Stimulated activated CD4-positive, alpha-beta T cell treated with anti-CD3 and anti-CD28 coated beads, Interleukin-1b, Interleukin-23, amount 100 ng/mL, for 24 hours (primary cell): ENCODE measurements at places on chromosomes 3 and 15.

- no peak for DNase-seq
These were observed 345.1 kb downstream of the IL5RA start for GRCh38 chr3:2765002-2765579.

DNA sequence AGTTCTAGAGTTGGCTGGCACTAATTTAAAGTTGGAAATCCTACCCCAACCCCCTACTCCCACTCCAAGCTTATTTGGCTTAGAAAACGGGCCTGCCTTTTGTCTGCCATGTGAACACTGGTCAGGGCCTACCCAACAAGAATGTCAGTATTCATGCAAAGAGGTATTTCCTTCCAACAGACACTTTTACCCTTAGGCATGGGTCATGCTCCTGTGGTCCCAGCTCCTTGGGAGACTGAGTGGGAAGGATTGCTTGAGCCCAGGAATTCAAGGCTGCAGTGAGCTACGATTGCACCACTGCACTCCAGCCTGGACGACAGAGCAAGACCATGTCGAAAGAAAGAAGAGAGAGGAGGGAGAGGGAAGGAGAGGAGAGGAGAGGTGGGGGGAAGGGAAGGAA is 137.5 kb upstream of the LRTM1 start:
- DNase-seq = no peak

DNA sequence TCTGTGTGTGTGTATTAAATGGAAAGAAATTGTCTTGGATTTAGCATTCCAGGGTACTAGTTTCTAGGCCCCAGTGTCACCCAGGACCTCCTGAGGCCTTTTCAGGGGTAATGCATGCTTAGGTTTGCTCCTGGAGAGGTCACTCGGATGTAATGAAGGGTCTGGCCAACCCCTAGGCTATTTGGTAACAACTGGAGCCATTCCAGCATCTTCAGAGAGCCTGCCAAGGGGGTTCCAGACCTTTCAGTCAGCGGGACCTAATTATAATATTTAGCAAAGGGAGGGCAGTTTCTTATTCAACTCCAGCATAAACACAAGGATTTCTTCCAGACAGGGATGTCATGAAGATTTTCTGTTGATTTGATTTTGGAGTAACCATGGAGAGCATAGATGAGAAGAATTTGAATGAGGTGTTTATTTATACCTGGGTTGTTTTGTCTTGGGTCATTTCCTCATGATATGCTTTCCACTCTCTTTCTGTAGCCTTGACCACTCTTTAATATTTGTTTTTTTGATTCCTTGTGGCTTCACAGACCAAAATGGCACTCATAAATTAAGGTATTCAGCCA is 17.4 kb downstream of the KAT2B start:
- DNase-seq = no peak

DNA sequence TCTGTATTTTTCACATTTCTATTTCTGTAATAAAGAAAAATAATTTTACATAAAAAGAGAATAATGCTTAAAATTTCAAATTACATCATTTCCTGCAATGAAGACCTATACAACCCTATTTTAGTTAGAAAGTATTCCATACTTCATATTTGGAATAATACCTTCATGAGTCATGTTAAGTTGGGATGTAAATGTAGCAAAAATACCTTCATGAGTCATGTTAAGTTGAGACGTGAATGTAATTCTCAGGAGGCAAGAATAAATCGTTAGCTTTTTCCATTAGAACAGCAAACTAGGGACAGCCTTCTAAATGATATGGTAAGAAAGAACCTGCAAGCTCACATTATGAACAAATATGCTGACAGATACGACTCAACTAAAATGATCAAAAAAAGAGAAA is 91.9 kb downstream of the NAALADL2 start:
- DNase-seq = no peak

- no peak for DNase-seq
These were observed 334.0 kb upstream of the KCNMB2 start for GRCh38 chr3:178202194-178202593.

DNA sequence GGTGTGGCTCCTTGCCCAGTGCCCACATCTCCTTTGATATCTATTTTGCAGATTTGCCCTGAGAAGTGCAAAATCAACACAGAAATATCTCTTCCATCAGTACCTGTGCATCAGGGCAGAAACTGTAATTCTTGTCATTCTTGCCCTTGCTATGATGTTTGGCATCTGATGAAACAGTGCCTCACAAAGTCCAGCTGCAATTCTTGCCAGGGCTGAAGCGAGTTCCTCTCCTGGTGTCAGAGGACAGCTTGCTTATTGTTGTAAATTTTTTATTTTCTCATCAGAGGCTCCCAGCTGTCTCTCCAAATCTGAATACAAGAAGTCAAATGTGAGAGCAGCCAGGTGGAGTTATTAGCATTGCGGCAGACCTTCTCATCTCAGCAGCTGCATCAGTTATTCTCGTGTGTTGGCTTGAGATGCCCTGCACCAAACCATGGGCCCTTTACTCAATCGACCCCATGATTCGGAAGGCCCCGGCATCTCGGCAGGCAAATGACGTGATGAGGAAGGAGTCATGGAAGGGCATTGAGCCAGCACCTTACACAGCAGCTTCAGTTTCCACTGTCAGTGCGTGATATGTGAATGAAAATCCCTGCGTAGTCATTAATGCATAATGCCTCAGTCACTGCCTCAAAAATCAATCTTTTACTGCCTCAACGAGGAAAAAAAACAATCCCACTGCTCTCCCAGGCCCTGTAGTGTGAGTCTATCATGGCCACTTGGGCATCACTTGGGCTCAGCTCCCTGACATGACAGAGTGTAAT is 93.4 kb downstream of the CCNL1 start:
- DNase-seq = no peak

DNA sequence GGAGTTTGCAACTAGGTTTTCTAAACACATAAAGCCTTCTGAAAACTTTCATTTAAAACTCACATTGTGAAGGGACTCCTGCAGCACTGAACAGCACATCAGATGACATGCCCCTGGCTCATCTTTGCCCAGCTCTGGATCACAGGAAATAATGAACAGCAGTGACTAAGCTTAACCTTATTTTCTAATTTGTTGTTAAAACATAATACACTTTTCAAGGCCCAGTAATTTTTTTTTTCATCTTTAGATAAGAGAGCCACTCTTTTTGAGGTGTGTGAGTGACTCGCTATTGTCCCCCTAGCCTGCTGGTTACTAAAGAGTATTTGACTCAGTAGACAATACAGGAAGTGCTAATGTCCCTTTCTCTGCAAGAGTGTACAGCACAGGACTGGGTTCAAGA is 204.0 kb downstream of the OSBPL10 start:
- no peak for DNase-seq
